ENCODE measurements at places on chromosomes 1 and 21.
A peak's percentile ranks its signal among the peaks of the same experiment; 100 is the strongest.

GRCh38 chr1:112565800-112566199 is 53.1 kb downstream of the ST7L start:
- DNase-seq: no peak

GRCh38 chr21:36122977-36123376 is 11.9 kb upstream of the CBR3 start:
- no peak for DNase-seq

DNA sequence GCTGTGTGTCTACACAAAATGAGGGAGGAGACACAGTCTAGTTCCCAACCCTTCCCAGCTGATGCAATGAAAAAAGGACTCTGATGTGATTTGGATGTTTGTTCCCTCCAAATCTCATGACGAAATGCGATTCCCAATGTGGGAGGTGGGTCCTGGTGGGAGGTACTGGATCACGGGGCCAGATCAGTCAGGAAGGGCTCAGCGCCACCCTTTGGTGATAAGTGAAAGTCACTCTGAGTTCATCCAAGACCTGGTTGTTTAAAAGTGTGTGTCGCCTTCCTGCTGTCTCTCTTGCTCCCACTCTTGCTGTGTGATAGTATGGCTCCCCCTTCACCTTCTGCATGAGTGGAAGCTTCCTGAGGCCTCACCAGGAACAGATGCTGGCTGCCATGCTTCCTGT is 63.2 kb downstream of the GNG4 start:
- no peak for DNase-seq

GRCh38 chr1:186985889-186986491 is 157.2 kb downstream of the PLA2G4A start:
- no peak for DNase-seq

GRCh38 chr1:83764209-83764608 is 234.7 kb downstream of the TTLL7 start:
- DNase-seq: no peak

GRCh38 chr1:27163093-27163492 is 8.2 kb upstream of the SLC9A1 start:
- DNase-seq: no peak

GRCh38 chr1:28642056-28642846 is 616 bp downstream of the TAF12 start:
- no peak for DNase-seq

DNA sequence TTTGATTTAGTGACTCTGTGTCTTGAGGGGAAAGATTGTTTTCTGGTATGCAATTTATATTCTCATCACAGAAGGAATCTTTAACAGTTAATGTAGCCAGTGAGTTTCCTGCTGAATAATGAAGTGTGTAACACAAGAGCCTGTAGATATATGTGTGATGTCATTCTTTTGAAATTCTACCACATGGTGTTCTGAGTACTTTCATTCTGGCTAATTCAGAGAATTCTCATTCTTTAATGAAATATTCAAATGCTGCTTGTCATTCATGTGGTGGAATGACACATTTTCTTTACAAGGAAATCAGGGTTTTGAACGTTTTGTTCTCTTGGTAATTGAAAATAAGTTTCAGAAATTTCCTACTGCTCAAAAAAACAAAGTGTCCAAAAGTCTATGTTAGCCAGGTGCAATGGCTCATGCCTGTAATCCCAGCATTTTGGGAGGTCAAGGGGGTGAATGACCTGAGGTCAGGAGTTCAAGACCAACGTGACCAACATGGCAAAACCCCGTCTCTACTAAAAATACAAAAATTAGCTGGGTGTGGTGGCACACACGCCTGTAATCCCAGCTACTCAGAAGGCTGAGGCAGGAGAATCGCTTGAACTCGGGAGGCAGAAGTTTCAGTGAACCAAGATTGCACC is 79.6 kb downstream of the MAP3K21 start:
- no peak for DNase-seq

DNA sequence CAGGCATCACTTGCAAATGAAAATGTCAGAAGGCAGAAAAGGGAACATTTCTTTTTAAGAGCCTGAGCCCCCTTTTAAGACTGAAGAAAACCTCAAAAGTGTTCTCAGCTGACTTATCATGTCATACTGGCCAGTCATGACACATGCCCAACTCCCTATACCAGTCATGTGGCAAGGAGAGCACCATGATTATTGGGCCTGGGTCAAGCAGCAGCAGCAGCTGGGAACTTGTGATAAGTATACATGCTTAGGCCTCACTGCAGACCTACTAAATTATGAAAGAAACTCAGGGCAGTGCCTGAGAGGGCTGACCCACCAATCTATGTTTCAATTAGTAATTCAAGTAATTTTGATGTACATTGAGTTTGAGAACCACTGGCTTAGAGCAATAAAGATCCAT is 8.6 kb downstream of the RO60 start:
- no peak for DNase-seq

- DNase-seq: no peak
Measured at GRCh38 chr1:160095382-160096105, 2.9 kb downstream of the IGSF8 start.

DNA sequence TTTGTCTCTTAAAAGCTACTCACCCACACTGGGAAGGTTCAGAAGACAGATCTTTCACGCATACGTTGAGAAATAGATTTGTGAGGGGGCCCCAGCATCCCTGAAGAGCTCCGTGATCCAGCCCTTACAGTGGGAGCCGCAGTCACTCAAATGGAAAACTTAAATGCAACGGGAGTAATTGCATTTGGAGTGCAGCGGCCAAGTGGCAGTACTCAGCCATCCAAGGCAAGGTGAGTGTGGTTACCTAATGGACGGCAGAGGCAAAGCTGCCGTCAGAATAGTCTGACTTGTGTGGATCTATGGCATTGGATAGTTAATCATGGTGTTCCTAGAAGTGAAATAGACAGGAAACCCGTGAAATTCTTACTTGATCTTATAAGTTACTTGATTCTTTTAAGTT is 5.1 kb downstream of the SPSB1 start:
- no peak for DNase-seq

GRCh38 chr1:117819301-117819700 is 110.1 kb downstream of the GDAP2 start:
- no peak for DNase-seq

DNA sequence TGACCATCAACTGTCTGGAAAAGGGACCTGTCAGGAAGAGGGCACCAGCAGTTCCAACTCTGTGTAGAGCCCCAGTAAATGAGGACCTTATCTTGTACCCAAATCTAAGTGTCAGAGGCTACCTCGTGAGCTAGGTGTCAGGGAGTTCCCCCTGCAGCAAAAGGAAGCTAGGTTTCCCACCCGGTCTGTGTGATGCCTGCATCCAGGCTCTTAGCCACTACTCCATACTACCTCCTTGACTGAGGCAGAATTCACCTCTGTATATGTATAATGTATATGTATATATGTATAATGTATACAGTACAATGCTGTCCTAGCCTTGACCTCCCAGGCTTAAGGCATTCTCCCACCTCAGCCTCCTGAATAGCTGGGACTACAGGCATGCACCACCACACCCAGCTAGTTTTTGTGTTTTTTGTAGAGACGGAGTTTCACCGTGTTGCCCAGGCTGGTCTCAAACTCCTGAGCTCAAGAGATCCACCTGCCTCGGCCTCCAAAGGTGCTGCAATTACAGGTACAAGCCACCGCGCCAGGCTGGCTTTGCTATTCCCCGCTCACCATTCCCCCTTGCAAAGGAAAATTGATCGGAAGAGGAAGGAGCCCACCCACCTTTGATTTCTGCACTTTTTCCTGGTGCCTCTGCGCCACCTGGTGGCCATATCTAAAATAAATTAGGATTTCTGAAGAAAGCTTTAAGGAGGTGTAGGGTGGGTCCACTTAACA is 15.7 kb upstream of the LUZP1 start:
- peak; percentile 16 for DNase-seq

- no peak for DNase-seq
Measured at GRCh38 chr1:227779021-227779441, 36.4 kb upstream of the PRSS38 start.

- no peak for DNase-seq
Measured at GRCh38 chr1:29808141-29808995, 572.0 kb downstream of the PTPRU start.

GRCh38 chr1:33815061-33815460 is 48.8 kb upstream of the HMGB4 start:
- DNase-seq: no peak

DNA sequence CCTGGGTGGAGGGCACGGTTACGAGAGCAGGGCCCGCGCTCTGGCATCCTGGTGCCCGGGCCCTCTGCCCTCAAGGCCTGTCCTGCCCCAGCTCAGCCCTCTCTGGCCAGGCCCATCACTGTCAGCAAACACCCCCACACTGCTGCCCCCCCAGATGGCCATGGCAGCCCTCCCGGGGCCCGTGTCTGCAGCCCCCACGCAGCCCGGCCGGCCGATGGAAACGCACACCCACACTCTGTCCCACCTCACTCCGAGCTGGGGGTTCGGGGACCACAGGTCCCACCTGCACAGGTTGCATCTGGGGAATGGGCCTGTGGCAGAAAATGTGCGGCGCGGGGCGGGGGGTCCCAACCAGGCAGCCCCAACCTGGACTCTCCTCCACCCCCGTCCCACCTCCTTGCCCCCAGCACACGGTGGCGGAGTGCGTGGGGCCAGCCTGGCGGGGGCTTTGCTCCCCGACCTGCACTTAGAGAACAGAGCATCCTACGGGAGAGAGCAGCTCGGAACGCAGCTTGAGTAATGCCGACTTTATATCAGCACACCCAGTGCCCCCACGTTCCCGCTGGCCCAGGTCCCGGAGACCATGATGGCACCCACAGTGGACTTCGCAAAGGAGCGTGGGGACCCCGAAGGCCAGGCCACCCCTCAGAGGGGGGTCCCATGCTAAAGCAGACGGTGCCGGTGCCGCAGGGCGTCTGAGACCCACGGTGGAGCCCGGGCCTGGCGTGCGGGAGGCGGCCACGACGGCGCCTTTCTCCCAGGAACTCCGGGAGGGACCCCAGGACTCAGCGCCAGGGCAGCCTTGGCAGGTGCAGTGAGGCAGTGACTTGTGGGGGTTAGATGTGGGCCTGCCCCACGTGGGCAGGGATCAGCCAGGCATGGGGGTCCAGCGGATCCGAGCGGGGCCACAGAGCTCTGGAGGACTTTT is 7.5 kb upstream of the RNF223 start:
- no peak for DNase-seq

- DNase-seq: no peak
Measured at GRCh38 chr1:243349128-243349527, 93.3 kb downstream of the SDCCAG8 start.

DNA sequence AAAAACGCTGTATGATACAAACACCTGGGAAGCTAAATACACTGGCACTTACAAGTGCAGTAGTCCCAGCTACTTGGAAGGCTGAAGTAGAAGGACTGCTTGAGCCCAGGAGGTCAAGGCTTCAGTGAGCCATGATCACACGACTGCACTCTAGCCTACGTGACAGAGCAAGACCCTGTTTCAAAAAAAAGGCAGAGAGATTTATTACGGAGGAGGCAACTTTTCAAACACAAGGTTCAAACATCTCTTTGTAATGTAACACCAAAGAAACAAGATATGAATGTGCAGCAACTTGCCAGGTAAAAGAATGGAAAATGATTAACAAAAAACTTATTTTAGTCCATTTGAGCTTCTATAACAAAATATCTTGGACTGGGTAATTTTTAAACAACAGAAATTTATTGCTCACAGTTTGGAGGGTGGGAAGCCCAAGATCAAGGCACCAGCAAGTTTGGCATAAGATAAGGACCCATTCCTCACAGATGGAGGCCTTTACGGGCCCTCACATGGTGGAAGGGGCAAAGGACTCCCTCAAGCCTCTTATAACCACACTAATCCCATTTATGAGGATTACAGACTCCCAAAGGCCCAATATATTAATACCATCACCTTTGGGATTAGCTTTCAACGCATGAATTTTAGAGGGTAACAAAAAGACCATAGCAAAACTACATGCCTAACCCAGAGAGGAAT is 73.3 kb downstream of the EVI5 start:
- no peak for DNase-seq

DNA sequence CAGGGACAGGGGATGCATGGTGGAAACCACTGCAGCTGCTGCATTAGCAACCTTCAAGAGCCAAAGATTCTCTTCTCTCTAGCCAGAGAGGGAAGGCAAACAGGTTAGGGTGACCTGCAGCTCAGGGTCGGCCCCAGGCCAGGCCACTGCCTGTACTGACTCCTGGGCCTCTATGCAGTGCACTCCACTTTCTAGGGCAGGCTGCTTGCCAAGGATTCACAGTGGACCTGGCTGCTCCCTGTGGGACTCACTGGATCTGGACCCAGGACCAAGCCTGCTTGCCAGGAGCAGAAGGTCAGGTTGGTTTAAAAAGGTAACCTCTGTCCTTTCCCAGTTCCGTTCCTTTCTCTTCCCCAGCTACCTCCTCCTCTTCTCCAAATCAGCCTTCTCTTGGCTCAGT is 52.4 kb downstream of the HIVEP3 start:
- no peak for DNase-seq

DNA sequence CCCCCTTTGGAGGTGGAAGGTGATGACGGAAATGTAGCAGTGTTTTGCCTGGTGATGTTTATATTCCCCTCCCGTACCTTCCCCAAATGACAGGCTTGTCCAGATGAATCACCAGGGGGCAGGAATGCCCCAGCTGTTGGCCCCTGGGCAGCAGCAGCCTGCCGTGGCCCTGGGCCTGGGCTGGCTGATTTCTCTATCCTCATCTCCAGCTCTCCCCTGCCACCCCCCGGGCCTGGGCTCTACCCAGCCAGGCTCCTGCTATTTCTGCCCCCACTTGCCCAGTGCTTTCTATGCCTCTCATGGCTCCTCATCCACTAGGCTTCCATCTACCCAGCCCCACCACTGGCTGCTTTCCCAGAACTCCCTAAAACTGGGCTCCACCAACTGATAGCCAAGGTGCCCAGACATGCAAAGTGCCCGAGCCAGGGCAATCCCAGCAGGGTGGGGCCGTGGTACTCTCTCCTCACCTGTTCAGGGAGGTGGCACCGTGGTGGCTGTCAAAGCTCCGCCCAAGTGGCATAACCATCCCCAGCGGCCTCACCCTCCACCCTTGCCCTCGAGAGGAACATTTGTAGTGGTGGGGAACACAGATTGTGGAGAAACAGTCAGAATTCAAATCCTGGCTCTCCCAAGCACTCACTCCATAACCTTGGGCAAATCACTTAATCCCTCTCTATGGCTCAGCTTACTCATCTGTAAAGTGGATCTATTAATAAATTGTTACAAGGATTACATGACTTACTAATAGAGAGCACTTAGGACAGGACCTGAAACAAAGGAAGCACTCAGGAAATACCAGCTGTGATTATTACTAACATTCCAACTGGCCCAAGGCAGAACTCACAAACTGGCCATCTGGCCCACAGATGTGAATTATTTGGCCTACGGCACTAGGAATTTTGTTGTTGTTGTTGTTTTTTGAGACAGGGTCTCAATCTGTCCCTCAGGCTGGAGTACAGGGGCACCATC is 12.8 kb upstream of the ECE1 start:
- no peak for DNase-seq

- DNase-seq: no peak
Measured at GRCh38 chr1:164320790-164321731, 237.9 kb upstream of the PBX1 start.

GRCh38 chr1:64240206-64240605 is 36.8 kb downstream of the UBE2U start:
- no peak for DNase-seq

- DNase-seq: no peak
Measured at GRCh38 chr1:228721407-228721806, 13.9 kb upstream of the RHOU start.

Measured in HL-60 (cell line).